ENCODE measurements at places on chromosomes 5 and 9.
A peak's percentile ranks its signal among the peaks of the same experiment; 100 is the strongest.

DNA sequence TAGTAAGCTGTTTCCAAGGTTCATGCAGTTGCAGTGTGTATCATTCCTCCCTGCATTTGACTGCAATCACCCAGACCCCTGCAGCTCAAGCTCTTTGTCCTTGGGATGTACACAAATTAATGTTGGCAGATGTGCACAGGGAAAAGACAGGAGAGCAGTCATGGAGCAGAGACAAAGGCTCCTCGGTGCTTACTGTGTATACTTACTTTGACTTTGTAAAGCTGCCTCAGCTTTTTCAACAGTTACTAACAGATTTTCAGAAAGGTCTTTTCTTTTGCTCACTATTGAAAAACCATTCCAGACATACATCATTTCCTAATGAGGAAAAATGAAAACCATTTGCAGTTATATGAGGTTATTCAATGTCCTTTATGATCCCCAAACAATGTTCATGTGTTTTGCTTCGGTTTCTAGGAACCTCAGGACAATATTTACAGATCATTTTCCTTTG lies 124.9 kb downstream of the TTC39B start:
- no peak for DNase-seq

DNA sequence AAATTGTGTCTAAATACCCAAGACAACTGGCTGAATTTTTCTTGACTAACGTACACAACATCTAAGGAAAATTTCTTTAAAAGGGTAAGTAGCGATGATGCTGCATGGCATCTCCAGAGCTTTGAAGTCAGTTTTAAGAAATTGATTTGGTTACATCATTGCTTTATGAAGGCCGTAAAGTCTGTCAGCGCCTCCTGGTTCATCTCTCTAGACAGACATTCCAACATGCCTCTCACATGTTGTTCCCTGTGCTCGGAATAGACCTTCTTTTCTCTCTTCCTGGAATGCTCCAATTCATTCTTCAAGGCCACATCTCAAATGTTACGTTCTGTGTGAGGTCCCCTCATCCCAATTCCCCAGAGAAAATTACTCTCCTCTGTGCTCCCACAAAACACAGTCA lies 108.7 kb upstream of the SSBP2 start:
- DNase-seq = no peak

- DNase-seq = no peak
These were observed 138.0 kb downstream of the PIK3R1 start for GRCh38 chr5:68353605-68354004.

DNA sequence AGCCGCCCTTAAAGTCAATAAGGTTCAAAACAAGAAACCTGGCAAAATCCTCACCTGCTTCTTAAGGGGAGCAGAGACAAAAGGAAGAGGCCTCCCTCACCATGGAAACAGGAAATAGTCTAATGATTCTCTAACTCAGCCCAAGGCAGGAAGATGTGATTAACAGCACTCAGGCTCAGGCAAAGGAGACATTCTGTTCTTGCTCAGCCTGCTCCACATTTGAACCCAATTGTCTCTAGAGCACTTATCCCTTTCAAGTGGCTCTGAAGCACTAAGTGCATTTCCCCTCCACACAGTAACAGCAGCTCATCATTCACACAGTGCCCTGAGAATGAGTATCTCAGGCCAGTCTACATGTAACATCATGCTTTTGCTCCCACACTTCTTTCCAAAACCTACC lies 72.3 kb downstream of the NIPSNAP3B start:
- no peak for DNase-seq

DNA sequence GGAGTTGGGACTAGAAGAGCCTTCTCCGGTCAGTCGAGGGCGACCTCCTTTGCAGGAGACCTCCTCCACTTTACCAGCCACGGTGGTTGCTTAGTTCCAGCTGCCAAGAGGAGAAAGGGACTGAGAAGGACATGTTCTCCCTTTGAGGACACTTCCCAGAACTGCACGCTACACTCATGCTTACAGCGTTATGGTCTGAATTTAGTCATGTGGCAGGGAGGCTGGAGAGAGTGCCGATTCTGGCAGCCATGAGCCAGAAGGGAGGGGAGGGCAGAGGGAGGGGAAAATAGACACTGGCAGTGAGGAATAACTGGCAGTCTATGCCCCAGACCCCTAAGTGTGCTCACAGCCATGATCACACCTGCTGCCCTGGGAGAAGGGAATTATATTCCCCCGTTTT lies 47.8 kb downstream of the TSPAN17 start:
- no peak for DNase-seq

- DNase-seq = no peak
These were observed 968 bp upstream of the KDM3B start for GRCh38 chr5:138351517-138351916.

- no peak for DNase-seq
These were observed 211.9 kb upstream of the CDH6 start for GRCh38 chr5:30981576-30981975.

- peak; percentile 10 for DNase-seq
These were observed 438.1 kb downstream of the MAT2B start for GRCh38 chr5:163943546-163943945.

DNA sequence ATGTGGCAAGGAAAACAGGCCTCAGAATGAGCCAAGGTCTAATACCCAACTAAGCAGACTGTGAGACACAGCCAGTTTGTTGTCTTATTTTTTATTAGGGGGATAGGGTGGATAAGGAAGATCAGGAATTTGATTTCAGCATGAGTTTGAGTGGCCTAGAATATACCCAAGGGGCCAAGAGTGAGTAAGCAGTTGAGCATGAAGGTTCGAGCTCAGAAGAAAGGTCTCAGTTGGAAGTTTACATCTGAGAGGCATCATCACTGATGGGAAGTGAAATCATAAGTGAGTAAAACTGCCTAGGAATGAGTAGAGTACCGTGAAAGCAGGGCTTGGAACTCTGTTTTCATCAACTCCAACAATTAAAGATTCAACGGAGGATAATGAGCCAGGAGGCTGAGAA lies 12.6 kb downstream of the PSMD5 start:
- DNase-seq = no peak

DNA sequence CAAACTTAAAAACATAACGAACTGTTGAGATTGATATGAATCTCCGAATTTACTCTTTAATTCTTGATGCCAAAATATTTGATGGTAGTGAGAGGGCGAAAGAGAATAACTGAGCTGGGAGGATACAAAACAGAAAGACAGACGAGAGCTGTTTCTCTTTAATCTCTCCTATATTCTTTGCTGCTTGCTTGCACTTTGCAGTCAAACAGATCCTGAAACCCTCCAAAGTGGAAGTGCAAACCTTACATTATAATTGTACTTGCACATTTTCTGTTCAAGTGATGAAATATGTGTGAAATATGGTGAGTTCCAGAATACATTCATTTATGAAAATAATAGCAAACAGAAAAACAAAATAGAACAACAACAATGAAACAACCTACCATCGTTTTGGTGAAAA lies 63.8 kb downstream of the PAM start:
- DNase-seq = no peak

GRCh38 chr5:28216939-28217360 lies 1178.6 kb upstream of the CDH9 start:
- DNase-seq = no peak

DNA sequence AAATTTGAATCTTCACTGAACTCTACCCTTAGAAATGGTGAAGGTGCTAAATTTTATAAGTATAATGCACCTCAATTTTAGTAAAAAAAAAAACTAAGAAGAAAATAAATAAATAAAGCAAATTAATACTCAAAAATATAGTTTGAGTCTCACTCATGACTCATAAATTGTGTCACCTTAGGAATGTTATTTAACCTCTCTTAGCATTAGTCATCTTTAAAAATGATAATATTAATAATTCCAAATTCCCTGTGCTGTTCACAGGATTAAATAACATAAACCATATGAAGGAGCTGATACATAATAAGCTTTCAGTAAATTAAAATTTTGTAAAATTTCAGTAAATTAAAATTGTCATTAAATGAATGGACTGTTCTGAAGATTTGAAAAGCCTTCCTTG lies 339.8 kb upstream of the RGMB start:
- no peak for DNase-seq

DNA sequence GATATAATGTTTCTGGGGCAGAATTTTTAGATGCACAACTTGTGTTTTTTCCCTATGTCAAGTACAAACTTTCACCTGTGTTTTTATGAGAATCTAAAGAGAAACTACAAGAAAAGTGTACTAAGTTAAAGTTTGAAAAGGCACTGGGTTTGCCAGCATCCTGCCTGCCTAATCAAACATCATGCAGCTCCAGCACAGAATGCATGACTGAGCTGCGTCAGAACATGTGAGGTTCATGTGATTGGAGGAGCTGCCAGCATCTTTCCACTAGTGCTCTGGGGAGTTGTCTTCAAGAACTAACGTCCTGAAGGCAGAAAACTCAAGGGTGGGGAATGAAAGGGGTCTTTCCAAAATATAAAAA lies 46.1 kb upstream of the RIC1 start:
- peak; percentile 55 for DNase-seq

- DNase-seq = no peak
These were observed 179.0 kb downstream of the TMEM232 start for GRCh38 chr5:110547495-110547894.

DNA sequence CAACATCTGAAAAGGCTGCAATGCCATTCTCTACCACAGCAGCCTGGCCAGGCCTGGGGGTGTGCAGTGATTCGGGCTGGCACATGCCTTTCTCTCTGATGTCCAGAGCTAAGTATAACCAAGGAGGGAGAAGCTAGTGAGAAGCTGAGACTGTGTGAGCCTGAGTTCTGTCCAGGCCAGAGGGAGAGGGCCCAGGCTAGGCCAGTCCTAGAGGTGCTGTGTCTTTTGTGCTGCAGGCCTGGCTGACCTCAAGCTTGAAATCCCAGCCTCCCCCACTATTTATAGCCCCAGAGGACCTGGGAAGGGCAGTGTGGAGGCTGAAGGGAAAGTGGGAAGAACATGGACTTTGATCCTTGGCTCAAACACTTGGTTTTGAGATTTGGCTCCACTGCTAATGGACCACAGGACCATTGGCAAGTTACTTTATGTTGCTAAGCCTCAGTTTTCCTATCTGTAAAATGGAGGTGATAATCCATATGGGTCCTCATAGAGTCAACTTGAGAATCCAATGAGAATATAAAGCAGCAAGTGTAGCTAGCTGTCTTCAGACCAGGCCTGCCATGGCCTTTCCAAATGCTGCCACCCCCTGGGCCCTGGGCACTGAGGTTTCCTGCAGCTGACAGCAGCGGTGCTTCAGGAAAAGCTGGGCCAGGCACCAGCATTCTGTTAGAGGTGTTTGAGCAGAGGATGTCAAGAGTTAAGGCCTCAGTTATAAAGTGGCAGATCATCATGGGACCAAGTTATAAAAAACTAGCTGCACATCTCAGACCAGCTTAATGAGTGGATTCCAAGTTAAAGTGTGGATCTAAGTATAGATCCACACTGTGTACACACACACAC lies 21.1 kb downstream of the BNIP1 start:
- DNase-seq = no peak

- DNase-seq = no peak
These were observed 42.7 kb downstream of the OR2V1 start for GRCh38 chr5:181088289-181088688.

DNA sequence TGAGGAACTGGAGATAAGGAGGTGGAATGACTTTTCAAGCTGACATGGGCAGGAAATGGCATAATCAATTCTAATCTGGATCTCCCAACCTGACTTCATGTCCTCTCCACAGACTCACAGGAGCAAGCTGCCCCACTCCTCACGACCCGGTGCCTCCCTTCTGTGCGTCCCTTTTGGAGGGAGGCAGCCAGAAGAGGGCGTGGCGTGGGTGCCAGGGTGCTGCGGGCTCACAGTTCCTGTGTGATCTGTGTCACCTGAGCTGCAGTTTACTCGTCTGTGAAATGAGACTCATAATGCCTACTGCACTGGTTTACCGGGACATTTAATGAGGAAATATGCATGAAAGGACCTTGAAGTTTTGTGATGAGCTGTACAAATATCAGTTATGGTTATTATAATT lies 207.4 kb downstream of the DAB2IP start:
- no peak for DNase-seq

GRCh38 chr9:134915046-134915985 lies 2.4 kb downstream of the FCN1 start:
- no peak for DNase-seq

GRCh38 chr9:19229595-19230354 lies 718 bp upstream of the DENND4C start:
- peak; percentile 51 for DNase-seq

DNA sequence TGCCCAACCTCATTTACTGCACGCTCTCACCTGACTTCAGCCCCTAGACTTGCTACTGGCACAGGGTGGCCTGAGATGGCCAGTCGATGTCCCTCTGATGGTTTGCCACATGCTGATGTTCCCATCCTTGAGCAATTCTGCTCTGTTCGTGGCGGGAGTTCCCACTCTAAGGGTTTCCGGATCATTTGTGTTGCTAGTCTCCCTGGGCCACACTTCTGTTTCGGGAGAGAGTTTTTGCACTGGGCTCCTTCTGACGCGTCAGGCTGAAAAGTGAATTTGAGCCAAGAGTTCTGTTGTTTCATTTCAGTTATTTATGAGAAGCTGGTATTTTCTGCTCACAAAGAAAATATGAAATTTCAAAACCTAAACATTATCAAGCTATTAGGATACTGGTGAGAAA lies 597.7 kb downstream of the BNC2 start:
- DNase-seq = no peak

DNA sequence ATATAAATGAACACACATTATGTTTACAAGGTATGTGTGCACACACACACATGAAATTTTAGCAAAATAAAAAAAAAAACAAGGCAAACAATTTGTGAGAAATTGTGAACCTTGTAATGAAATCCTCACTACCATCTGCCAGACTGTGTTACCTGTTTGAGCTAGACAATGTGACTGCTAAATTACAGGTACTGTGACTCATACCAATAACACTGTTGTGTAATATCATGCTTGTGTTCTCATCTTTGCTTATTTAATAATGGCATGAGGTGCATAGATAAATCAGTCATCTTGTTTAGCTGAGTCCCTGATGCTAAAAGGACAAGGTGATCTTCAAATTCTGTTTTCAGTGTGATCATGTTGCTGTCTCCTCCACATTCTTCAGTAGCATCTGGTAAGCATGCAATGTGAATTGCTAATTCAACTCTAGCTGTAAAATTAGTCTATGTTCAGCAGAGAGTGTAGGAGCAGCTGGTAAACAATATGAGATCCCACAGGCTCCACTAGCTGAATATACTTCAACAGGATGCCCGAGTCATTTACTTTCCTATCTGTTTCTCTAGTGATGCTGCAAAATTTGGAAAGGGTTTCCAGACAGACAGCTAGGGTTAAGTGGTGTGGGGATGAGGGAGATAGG lies 966.3 kb upstream of the C9orf72 start:
- DNase-seq = no peak

Measured in CD4-positive, alpha-beta T cell (primary cell).